CD4-positive, alpha-beta memory T cell (primary cell): ENCODE measurements at places on chromosomes 11 and 22. TPM values are rescaled to one million over a fixed set of nuclear protein-coding genes. Genes with fewer than 3 reads are reported as not detected.

OR52I2 gene
- total RNA-seq, result not detected

MOGAT2 gene
- total RNA-seq, result not detected

SCN4B gene
- total RNA-seq, result not detected

DNA sequence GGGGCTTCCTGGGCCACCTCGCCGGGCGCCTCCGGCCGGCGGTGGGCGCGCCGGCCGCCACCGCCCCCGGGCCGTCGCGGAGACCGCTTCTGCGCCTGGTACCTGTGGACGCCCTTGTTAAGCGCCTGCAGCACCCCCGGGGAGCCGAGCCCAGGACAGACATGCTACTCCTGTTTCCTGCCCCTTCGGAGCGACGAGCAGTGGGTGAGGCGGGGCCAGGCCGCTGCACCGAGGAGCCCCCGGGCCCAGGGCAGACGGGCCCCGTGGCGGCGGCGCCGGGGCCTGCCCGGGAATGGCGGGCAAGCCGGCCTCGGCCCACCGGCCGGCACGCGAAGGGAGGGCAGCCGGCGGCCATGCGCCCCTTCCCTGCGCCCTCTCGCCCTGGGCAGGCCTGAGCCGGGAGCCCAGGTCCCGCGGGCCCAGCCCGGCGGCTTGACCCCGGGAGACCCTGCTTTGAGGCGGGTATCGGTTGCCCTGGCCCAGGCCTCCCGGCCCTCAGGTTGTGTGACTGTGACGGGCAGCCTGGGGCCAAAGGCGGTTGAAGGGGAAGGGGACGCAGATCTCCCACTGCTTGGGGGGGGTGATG is 789 bp upstream of the KDM2A start:
- H3K4me3 ChIP-seq, result peak overlapping the region; percentile 29
- DNase-seq, result peak; percentile 65
- H3K27me3 ChIP-seq, result no peaks in the 10 kb centered on the region
- H3K4me1 ChIP-seq, result peaks cover 25% of the 10 kb centered on the region
- H3K27ac ChIP-seq, result peak overlapping the region; percentile 76

GRCh38 chr22:39122772-39123470 is 25.9 kb downstream of the APOBEC3H start:
- H3K27me3 ChIP-seq, result no peaks in the 10 kb centered on the region
- no peaks in the 10 kb centered on the region for H3K36me3 ChIP-seq
- H3K27ac ChIP-seq, result no peak overlapping the region
- no peak for DNase-seq
- peaks cover 10% of the 10 kb centered on the region for H3K4me1 ChIP-seq
- no peak overlapping the region for H3K4me3 ChIP-seq

GRCh38 chr11:19393941-19394340 is 153.2 kb upstream of the E2F8 start:
- H3K36me3 ChIP-seq, result no peaks in the 10 kb centered on the region
- DNase-seq, result no peak
- no peak overlapping the region for H3K4me3 ChIP-seq
- no peaks in the 10 kb centered on the region for H3K4me1 ChIP-seq

OR51F2 gene
- not detected for total RNA-seq
